ENCODE measurements at places on chromosomes 1 and 21.

DNA sequence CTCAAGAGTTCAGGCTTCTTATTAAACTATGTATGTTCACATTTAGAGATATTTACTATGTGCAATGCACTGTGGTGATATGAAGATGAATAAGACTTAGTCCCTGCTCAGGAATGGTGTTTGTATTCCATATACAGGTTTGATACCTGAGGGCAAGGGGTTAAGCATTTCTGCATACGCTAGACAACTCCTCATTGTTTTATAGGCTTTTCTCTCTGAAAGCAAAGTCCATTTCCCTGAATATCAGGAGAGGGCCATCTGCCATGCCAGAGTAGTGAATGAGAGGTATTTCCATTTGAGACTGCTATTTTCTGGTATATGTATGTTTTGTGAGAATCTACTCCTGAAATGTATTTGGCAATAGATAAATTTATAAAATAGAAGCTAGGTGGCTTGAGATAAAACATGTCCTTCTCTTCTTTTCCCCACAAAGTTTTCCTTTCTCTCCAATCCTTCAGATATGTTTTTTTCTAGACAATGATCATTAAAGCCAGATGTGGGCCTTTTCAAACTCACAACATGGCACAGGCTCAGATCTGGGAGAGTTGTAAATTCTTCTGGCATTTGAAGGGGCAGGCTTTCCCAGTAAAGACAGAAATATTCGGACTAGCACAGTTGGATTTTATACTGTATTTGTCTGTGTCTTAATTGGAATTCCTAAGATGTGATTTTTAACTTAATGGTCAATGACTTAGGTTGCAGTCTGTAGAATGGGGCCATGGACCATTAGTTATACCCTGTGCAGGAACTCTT lies 73.3 kb upstream of the WDR26 start:
- DNase-seq, result no peak

DNA sequence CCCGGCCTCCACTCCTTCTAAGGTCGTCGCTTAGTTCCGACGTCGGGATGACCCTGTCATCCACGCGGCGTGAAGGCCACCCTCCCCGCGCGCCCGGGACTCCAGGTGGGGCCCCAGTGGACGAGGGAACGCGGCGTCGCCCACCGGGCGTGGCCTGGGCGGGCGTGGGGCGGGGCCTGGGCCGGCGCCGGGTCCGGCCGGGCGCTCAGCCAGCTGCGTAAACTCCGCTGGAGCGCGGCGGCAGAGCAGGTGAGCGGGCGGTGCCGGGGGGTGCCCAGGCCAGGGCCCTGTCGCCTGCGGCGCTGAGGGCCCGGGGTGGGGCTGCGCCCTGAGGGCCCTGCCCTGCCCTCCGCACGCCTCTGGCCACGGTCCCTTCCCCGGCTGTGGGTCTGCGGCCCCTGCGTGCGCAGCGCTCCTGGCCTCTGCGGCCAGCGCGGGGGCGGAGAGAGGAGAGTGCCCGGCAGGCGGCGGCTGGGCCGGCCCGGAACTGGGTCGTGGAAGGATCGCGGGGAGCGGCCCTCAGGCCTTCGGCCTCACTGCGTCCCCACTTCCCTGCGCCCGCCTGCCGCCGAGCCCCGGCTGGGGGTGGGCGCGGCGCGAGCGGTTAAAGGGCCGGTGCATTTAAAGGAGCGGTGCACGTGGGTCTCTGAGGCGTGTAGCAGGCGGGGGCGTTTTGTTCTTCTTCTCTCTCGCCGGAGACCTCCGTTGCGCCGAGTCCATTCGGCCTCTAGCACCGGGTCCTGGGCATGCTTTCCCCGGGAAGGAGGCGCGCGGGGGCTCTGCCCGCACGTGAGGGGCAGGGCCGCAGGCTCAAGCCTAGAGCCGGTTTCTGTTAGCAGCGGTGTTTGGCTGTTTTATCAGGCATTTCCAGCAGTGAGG lies at the start of gene PSEN2:
PSEN2 (plus strand) TSS at position 216 of the 879 bp plus-strand sequence. CDS start 11,292 bp downstream, outside the sequence.
- peak; percentile 25 for DNase-seq

- DNase-seq, result peak; percentile 89
Observed at GRCh38 chr1:218351391-218352074, 6.4 kb downstream of the TGFB2 start.

- no peak for DNase-seq
Observed at GRCh38 chr21:14686466-14687267, 140.6 kb upstream of the SAMSN1 start.

GRCh38 chr1:101965341-101965740 lies 31.4 kb downstream of the OLFM3 start:
- no peak for DNase-seq

GRCh38 chr1:80994934-80995333 lies 805.8 kb upstream of the ADGRL2 start:
- DNase-seq, result no peak

Measured in common myeloid progenitor, CD34-positive (primary cell).